ENCODE measurements at places on chromosomes 2 and 18.

DNA sequence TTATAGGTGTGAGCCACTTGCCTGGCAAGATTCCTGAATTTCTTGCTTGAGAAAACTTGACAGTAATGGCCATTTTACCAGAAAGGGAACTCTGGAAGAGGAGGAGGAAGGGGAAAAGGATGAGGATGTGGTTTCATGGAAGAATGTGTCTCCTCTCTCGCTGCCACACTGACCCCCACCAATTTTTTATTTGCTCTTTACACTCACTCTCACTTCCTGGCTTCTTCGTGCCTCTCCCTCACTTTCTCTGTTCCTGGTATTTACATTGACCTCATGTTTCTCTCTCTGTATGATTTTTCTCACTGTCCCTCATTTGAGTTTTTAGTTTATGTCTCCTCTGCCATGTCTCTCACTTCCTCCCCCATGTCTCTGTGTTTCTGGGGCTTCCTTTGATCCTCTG is 134.5 kb upstream of the CAB39 start:
- no peak for DNase-seq

GRCh38 chr2:232567721-232568120 is 17.2 kb downstream of the EIF4E2 start:
- DNase-seq: no peak

GRCh38 chr2:15944325-15945017 is 4.1 kb downstream of the MYCN start:
- no peak for DNase-seq

DNA sequence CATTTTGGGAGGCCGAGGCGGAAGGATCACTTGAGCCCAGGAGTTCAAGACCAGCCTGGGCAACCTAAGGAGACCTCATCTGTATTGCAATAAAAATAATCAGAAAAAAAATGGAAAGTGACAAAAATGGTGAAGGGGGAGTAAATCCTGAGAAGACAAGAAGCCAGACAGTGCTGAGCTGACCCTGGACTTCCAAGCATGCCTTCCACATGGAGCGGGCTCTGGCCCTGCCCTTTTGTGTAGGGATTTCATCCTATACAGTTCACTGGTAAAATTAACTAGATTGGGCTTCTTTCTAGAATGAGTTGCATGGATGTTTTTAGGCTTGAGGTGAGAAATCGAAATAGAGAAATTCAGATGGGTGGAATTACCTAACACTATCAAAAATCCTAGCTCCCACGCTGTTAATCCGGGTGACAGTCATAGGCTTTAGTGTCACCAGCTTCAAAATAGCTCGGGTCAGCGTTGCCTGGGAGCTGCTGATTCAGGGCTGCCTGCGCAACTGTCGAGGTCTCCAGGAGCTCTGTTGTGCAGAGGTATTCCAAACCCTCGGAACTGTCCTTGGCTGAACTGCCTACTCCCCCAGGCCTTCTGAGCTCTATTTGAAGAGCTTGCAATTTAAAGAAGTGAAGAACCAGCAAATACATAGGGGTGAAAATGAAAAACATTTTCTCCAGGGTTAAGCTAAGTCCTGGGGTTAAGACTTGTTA is 21.5 kb upstream of the ZNF532 start:
- DNase-seq: no peak

DNA sequence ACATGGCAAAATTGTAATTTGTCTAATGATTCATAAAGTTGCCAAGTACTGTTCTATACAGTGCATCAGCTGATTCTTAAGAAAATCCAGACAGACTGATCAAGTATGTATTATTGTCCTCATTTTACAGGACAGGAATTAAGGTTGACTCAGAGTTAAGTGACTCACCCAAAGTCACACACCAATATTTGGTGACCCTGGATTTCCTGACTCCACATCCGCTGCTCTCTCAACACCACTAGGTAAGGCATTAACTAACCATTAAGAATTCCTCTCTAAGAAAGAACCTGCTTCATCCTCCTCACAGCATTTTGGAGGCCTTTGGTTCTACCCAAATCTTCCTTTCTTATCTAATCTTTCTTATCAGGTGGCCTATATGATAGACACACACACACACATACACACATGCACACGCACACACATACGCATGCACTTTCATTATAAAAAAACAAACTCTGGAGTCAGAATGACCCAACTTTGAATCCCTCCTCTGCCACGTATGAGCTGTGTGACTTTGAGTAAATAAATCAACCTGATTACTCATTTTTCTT is 150.8 kb downstream of the ANKRD44 start:
- DNase-seq: no peak

GRCh38 chr18:36862182-36862581 is 33.3 kb downstream of the KIAA1328 start:
- no peak for DNase-seq

DNA sequence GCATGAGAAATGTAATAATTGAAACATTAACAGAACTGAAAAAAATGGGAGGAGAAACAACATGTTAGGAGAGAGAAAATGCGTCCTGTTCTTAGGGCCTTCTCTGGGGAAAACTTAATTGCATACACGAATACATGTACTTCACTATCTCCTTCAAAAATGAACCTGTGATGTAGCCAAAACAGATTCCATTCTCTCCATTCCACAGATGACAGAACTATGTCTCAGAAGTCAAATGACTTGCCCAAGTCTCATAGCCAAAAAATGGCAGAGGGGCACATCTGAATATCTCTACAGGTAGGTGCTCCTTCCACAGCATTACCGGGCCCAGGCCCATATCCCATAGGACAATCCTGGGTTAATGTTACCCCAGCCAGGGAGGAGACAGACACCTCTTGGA is 3.9 kb upstream of the DCTN1 start:
- no peak for DNase-seq

- no peak for DNase-seq
These were observed 75.3 kb downstream of the COLEC12 start for GRCh38 chr18:425106-425745.

- DNase-seq: peak; percentile 49
These were observed 615 bp downstream of the GORASP2 start for GRCh38 chr2:170929686-170930050.

- DNase-seq: no peak
These were observed 120.8 kb upstream of the ODC1 start for GRCh38 chr2:10568736-10569432.

DNA sequence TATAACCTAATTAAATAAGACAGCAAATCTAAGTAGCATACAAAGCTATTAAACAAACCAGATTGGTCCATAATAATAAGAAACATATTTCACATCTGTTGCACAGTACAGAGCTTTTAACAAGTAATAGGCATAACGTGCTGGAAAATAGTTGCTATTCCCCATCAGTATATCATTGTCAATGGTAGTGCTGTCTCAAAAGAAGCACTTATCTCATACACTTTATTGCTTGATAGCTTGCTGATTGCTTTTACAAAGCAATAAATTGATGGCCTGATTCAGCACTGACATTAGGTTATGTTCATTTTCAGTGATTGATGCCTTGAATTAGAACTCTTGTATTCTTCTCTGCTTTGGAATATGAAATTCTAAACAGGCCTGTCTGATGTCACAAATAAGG is 641.7 kb downstream of the CBLN2 start:
- no peak for DNase-seq

DNA sequence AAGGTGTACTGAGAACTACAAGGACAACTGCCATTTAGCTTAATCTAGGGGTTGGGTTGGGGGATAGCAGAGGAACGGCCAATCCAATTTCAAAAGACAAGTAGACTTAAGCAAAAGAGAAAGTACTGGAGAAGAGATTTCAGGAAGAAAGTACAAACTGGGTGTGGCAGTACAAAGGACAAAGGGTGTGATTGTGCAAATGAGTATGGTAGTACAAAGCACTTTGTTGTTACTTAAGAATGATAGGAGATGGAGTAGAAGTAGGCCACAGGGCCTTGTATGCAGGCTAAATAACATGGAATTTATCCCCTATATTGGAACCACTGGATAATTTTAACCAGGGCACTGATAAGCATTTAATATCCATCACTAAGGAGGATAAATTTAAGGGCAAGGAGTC is 4.7 kb upstream of the ORC2 start:
- no peak for DNase-seq

- no peak for DNase-seq
These were observed 14.8 kb downstream of the PIK3C3 start for GRCh38 chr18:41969881-41970280.

DNA sequence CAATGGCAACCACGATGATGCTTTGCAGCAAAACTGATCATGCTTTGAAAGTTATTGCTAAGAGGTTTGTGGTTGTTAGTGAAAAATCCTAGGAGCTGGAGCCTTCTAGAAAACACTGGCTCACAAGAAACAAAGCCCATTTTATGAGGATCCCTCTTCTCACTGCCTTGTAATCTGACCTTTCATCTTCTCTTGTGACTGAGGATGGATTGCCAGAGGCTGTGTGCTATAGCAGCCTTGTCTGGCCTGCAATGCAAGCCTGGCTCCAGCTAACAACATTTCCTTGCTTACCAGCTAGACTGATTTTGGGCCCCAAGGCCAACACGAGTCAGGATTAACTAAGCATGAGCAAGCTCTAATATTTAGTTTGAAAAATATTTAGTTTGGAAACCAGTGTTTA is 13.1 kb downstream of the PIEZO2 start:
- DNase-seq: no peak

- DNase-seq: no peak
These were observed 248.9 kb downstream of the ANAPC1 start for GRCh38 chr2:111634995-111635538.

DNA sequence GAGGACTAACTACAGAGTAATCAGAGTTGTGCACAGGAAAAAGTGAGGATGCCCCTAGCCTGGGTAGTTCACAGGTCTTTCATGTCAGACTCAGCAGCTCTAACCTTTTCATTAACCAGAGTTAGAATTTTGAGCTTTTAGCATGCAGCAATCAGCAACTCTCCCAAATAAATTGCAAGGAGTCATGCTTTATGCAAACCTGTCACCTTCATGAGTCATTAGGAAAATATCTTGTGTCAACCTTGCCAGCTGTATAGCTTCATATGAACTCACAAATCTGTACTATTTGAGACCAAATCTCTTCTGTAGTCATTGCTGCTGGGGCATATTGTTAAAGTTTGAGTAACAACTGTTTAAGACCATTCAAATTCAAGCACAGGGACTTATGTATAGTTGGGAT is 382.3 kb upstream of the NT5C1B start:
- DNase-seq: no peak

GRCh38 chr2:136126421-136126926 is 8.5 kb upstream of the CXCR4 start:
- DNase-seq: no peak

DNA sequence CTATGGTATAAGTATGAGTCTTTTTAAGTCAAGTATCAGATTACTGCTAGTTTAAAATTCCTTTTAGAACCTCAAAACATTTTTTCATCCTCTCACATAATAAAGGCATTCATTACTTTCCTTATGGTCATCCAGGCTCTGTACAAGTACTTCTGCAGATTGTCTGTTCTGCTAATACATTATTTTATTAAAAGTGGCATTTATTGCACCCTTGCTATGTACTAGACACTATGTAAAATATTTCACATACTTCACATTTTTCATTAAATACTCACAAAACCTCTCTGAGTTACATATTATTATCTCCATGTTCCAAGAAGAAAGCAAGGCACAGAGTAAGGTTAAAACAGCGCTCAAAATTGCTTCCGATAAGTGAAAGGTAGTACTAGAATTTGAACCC is 84.1 kb downstream of the RAPH1 start:
- no peak for DNase-seq

- DNase-seq: no peak
These were observed 147.3 kb downstream of the RDH14 start for GRCh38 chr2:18412980-18413675.

- no peak for DNase-seq
These were observed 40.9 kb upstream of the KCNG2 start for GRCh38 chr18:79756826-79757225.

GRCh38 chr2:40957508-40957907 is 505.6 kb upstream of the SLC8A1 start:
- no peak for DNase-seq
